ENCODE measurements at places on chromosomes 11 and 22.

DNA sequence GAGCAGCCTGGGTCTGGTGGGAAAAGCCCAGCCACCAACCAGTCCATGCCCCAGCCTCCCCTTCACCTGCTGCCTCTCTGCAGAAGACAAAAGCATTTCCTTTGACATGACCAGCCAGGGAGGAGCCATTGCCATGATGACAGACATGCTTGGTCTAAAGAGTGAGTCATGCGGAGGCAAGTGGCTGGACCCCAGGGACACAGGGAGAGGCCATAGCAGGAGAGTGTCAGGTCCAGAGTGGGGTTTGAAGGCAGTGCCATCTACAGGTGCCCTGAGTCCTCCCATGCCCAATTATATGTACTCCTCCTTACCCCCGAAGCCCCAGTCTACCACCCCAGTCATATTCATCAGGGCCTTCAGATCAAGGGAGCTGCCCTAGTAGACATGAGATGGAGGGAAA is 67.4 kb downstream of the SCN3B start:
- no peak for DNase-seq

DNA sequence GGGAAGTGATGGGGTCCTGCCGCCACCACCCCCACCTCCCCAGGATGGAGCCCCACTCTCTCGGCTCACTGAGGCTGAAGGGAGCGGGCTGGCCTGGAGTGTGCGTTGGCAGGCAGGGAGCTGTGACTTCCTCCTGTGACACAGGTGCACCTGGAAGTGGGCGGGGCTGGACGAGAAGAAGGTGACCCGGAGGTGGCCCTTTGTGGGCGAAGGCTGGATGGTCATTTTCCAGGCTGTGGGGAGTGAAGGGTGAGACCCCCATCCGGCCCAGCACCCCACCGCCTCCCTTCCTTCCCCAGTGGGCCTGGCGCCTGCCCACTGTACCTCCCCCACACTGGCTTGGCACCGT is 15.3 kb downstream of the IL17REL start:
- DNase-seq, result no peak

DNA sequence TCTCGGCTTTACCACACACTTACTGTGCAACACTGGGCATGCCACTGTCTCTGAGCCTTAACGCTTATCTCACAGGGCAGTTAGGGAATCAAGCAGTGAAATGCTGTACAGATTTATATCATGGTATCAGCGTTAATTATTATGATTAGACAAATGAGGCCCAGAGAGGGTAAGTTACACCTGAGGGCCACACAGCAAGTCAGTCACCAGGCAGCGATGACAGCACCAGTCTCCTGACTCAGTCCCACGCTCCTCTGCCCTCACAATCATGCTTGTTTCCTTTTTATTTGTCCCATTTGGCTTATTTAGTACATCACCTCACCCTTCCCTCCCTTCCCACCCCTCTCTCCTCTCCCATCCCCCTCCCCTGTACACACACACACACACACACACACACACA is 12.2 kb downstream of the CHRDL2 start:
- no peak for DNase-seq

GRCh38 chr11:125128450-125128849 is 17.0 kb upstream of the TMEM218 start:
- DNase-seq, result peak; percentile 81

GRCh38 chr22:44731357-44731970 is 20.9 kb upstream of the ARHGAP8 start:
- no peak for DNase-seq

GRCh38 chr11:122998727-122999366 is 17.2 kb upstream of the BSX start:
- no peak for DNase-seq

GRCh38 chr22:36443198-36443770 is 38.2 kb downstream of the TXN2 start:
- DNase-seq, result peak; percentile 54

- no peak for DNase-seq
Observed at GRCh38 chr11:3622521-3622920, 19.3 kb downstream of the ART5 start.

- DNase-seq, result no peak
Observed at GRCh38 chr11:128522943-128523518, 64.3 kb downstream of the ETS1 start.

GRCh38 chr22:42720263-42721044 is at the start of gene A4GALT:
Gene A4GALT, minus strand, starts transcription at chr22:42720870. Its CDS starts 26,919 bp downstream, at chr22:42693951.
- DNase-seq, result no peak

- DNase-seq, result no peak
Observed at GRCh38 chr11:114130629-114131277, 71.2 kb downstream of the ZBTB16 start.

DNA sequence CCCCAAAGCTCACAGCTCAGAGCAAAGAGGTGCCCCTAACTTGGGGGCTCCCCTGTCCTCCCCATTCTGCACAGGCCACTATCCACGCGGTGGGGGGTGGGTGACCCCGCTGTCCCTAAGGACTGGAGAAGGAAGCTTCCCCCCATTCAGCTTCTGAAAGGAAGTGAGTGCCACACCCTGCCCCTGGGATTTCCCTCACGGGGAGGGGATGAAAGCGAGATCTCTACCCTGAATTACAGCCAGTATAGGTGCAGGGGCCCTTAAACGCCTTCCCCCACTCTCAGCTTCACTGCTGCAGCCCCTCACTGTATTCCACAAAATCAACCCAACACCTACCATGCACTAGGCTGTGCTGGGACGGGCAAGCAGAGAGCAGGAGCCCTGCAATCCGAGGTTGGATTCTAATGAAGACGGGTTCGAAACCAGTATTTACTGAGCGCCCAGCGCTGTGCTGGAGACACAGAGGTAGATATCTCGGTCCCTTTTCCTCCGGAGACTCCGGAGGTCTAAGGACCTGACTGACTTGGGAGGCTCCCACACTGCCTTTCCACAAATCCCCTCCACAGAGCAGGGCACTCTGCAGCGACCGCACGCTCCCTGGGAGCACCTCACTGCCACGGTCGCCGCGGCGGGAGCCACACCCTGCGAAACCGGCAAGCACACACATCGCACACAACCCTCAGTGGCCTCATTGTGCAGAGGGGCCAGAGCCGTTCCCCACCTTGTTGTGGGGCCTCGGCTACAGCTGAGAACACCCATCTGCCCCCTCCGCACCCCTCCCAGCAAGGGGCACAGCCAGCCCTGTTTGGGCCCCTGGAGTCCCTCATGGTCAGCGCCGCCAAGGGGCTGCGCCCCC is 1.8 kb downstream of the AHNAK start:
- no peak for DNase-seq

DNA sequence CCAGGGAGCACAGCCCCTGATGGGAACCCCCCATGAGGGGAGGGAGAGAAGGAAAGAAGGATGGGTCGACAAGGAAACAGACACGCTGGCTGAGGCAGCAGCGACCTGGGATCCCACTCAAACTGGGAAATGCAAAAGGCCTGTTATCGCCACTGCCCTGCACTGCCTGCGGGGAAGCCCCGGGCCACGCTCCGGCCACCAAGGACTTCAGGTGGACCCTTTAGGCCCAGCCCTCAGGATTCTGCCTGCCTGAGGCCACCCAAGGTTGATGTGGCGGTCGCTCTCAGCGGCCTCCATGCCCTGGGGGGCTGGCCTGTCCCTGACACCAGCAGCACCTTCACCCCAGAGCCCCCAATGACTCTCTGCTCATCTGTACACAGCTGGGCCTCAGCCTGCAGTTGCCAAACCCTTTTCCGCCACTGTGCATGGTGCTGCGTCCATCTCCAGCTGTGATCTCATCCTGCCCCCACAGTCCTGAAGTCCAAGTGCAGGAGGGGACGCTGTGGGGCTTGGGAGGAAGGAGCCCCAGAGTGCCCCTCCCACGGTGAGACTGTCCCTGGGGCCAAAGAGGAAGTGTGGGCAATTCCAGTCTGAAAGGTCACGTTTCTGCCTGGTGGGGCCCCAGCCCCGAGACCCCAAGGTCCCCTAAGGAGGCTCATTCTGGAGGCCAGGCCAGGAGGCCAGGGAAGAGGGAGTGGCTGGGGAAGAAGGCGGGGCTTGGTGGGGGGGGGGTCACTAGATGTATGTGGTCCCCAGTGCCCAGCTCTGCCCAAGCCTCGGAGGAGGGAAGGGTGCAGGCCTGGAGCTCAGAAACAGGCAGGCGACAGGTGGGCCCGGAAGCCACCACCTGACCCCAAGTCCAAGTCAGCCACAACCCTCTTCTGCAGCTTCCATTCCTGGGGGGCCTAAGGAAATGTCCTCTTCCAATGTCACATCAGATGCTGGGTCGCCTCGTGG is 31.6 kb downstream of the OSBPL5 start:
- no peak for DNase-seq

- DNase-seq, result no peak
Observed at GRCh38 chr11:48044577-48044976, 64.2 kb downstream of the PTPRJ start.

- peak; percentile 95 for DNase-seq
Observed at GRCh38 chr11:94876645-94877442, 96.5 kb downstream of the CWC15 start.

DNA sequence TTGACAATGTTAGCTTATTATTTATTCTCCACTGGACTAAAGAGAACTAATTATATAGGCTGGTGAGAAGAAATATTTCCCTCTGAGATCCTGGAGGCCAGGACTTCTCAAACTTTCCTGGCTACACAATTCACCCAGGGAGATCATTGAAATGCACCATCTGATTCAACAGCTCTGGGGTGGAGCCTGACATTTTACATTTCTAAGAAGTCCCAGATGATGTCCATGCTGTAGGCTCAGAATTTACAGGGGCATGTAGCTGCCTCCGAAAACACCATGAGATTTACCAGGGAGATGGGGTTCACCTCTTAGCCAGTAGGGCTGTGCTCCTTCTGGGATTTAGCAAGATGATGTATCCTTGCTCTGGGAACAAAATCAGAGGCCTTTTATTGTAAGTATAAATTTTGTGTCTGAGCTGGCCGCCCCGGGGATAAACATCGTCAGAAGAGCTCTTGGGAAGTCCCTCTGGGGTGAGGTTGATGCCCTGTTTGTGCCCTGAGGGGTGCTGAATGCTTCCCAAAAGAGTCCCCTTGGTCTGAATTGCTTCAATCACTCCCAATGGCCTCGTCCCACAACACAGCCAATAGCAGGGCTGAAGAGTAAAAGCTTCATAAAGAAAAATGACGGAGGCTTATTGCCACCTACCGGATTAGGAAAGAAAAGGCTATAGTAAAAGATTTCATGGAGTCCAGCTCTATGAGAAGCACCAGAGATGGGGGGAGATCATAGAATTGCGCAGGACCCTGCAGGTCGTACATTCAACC is 33.4 kb upstream of the API5 start:
- peak; percentile 50 for DNase-seq

DNA sequence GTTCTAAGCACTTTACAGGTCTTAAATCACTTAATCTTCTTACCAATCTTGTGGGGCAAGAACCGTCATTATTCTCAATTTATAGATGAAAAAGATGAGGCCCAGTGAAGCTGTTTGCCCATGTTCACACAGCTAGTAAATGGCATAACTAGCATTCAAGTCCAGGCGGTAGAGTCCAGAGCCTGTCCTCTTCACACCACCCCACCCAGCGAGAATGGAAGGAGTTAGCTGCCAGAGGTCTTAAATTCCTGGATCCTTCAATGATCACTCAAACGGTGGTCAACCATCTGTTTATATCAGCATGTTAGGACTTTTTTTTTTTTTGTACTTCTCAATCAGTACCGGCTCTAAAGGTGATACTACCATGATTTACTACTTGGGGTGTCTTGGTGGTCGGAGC is 43.3 kb downstream of the PARVA start:
- no peak for DNase-seq

DNA sequence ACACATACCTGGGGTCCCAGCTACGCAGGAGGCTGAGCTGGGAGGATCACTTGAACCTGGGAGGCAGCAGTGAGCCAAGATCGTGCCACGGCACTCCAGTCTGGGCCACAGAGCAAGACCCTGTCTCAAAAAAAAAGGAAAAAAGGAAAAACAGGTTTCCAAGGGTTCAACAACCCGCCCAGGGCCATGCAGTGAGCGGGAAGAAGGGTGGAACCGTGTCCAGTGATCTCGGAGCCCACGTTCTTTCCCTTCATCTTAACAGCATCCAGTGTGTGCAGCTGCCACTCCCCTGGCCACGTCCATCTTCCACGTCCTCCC is 14.9 kb upstream of the LRP5 start:
- DNase-seq, result no peak
